GM12878 (cell line): ENCODE measurements at places on chromosomes 6 and 20. TPM values are rescaled to one million over a fixed set of nuclear protein-coding genes. Genes with fewer than 3 reads are reported as not detected.

Gene ETV7
- 1.6 and 1.9 TPM in 2 replicates for total RNA-seq

Gene SLC32A1
- not detected in 2 replicates for total RNA-seq

Gene ERVFRD-1
- total RNA-seq = not detected in 2 replicates

Gene PPP1R16B
- total RNA-seq = 89.9 and 90.2 TPM in 2 replicates

Gene MCCD1
- not detected in 2 replicates for total RNA-seq

Gene SEL1L2
- not detected in 2 replicates for total RNA-seq

Gene LY6G6D
- total RNA-seq = not detected in 2 replicates

Gene BMP5
- not detected in 2 replicates for total RNA-seq

Gene NOTCH4
- total RNA-seq = 1.7 and 1.8 TPM in 2 replicates
